Dorsolateral prefrontal cortex (tissue), 122 donors: ENCODE measurements at places on chromosomes 3 and 15. TPM values are rescaled to one million over a fixed set of nuclear protein-coding genes. Genes with fewer than 3 reads are reported as not detected.

Gene SUSD5
- 22.4 TPM for total RNA-seq

Gene PPP1R14D
- total RNA-seq: not detected

Gene SCN11A
- 0.66 TPM for total RNA-seq

Gene CDCP1
- 1.5 TPM for total RNA-seq

Gene RASA2
- total RNA-seq: 28.2 TPM

Gene FBXO22
- 22.9 TPM for total RNA-seq

Gene CACNA2D3
- 67.1 TPM for total RNA-seq

Gene CX3CR1
- total RNA-seq: 37.4 TPM

Gene STRIT1
- total RNA-seq: not detected

Gene NR1I2
- total RNA-seq: 0.48 TPM

Gene SMAD6
- total RNA-seq: 18.1 TPM

Gene PP2D1
- not detected for total RNA-seq

Gene STXBP5L
- total RNA-seq: 125 TPM

Gene IL5RA
- not detected for total RNA-seq

Gene C3orf22
- total RNA-seq: not detected

Gene ATP13A5
- 2.8 TPM for total RNA-seq

Gene GOLGA8Q
- total RNA-seq: 2.5 TPM

Gene RTP4
- 1.9 TPM for total RNA-seq

Gene UBXN7
- total RNA-seq: 75.6 TPM

Gene ALPK3
- total RNA-seq: 8.6 TPM

Gene NTRK3
- 177 TPM for total RNA-seq

Gene FBXO40
- total RNA-seq: 3.5 TPM

Gene FOXB1
- total RNA-seq: not detected

Gene SH2D7
- total RNA-seq: not detected

Gene P2RY14
- total RNA-seq: 2.1 TPM

Gene NR2E3
- not detected for total RNA-seq

Gene AADACL2
- not detected for total RNA-seq

Gene EFCC1
- total RNA-seq: 1.5 TPM

Gene THAP10
- total RNA-seq: 7.9 TPM

Gene CGNL1
- total RNA-seq: 30.3 TPM

Gene SLC9A9
- total RNA-seq: 16.8 TPM

Gene CACNA2D2
- total RNA-seq: 20.1 TPM

Gene TUSC7
- total RNA-seq: not detected
